ENCODE measurements at places on chromosomes 4 and X. TPM values are rescaled to one million over a fixed set of nuclear protein-coding genes. Genes with fewer than 3 reads are reported as not detected.

The TAPT1 gene
- 56.8 TPM for total RNA-seq

The AKAP17A gene
- total RNA-seq, result 53.7 TPM

The DRD5 gene
- not detected for total RNA-seq

The CLDN34 gene
- total RNA-seq, result 0.36 TPM

The CHRNA9 gene
- not detected for total RNA-seq

GRCh38 chr4:60812811-60813210, 387.3 kb upstream of the ADGRL3 start:
- H3K4me1 ChIP-seq, result peaks cover 3% of the 10 kb centered on the region
- H3K27ac ChIP-seq, result no peak overlapping the region
- no peak for DNase-seq
- H3K27me3 ChIP-seq, result no peaks in the 10 kb centered on the region
- H3K4me3 ChIP-seq, result no peak overlapping the region

DNA sequence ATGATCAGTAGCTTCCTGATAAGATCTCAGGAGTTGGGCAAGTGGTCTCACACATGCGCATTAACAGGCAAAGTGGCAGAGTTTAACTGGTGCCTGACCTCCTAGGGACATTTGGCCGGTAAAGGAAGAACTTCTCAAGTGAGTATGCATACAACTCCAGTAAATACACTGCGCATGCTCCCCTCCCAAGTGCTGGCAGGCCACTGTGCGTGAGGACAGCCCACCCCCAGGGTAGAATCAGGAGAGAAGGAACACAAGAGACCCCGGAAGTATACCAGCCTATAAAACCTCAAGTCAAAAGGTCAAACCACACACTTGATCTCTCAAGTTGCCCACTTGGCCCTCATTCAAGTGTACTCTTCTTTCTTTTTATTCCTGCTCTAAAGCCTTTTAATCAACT, 225.5 kb upstream of the ANKRD50 start:
- DNase-seq, result no peak
- peaks cover 3% of the 10 kb centered on the region for H3K4me1 ChIP-seq

GRCh38 chr4:74414149-74414809, 30.7 kb upstream of the AREG start:
- H3K36me3 ChIP-seq, result no peaks in the 10 kb centered on the region
- DNase-seq, result no peak
- H3K4me3 ChIP-seq, result no peak overlapping the region

GRCh38 chr4:700587-701264, 4.9 kb upstream of the PCGF3 start:
- H3K4me3 ChIP-seq, result no peak overlapping the region
- no peak for DNase-seq
- no peaks in the 10 kb centered on the region for H3K36me3 ChIP-seq
- no peaks in the 10 kb centered on the region for H3K4me1 ChIP-seq

DNA sequence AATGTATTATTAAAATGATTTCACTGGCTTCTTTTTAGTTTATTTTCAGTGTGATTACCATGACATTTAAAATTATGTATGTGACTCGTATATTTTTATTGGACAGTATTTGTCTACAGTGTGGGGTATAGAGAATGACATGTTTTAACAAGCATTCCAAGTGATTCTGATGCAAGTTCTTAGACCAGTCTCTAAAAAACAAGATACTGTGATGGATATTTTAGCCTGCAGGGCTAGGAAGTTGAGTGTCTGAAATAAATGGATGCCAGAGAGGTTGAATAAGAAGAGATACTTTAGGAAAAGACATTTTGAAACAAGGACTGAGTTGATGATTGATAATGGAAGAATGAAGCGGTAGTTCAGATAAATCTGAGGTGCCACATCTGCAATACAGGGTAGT, 3.5 kb upstream of the MAD2L1 start:
- peak overlapping the region; percentile 63 for H3K27ac ChIP-seq
- H3K4me3 ChIP-seq, result no peak overlapping the region
- no peaks in the 10 kb centered on the region for H3K36me3 ChIP-seq
- H3K27me3 ChIP-seq, result no peaks in the 10 kb centered on the region
- H3K4me1 ChIP-seq, result no peaks in the 10 kb centered on the region

DNA sequence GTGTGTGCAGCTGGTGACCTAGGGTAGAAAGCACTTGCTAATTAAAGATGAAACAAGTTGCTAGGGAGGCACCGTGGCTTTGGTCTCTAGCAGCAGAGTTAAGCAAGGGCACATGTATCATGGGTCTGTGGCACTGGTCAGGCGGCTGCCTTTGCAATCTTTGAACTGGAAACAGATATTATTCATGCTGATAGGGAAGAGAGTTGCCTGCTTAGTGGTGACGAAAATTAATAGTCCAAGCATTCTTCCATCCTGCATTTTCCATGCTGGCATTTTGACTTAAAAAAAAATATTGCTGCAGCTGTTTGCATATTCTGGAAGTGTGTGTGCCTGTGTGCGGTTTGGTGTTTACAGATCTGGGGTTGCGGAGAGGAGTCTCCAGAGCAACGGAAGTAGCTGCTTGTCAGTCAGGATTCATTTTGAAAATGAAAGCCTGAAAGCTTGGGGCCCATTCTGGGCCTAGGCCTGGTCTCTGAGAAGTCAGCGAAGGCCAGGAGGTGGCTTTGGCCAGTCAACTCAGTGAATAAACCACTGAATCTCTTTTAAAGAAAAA, 2.3 kb upstream of the SOWAHD start:
- H3K27ac ChIP-seq, result no peak overlapping the region
- H3K4me3 ChIP-seq, result no peak overlapping the region
- no peak for DNase-seq
- no peaks in the 10 kb centered on the region for H3K4me1 ChIP-seq

DNA sequence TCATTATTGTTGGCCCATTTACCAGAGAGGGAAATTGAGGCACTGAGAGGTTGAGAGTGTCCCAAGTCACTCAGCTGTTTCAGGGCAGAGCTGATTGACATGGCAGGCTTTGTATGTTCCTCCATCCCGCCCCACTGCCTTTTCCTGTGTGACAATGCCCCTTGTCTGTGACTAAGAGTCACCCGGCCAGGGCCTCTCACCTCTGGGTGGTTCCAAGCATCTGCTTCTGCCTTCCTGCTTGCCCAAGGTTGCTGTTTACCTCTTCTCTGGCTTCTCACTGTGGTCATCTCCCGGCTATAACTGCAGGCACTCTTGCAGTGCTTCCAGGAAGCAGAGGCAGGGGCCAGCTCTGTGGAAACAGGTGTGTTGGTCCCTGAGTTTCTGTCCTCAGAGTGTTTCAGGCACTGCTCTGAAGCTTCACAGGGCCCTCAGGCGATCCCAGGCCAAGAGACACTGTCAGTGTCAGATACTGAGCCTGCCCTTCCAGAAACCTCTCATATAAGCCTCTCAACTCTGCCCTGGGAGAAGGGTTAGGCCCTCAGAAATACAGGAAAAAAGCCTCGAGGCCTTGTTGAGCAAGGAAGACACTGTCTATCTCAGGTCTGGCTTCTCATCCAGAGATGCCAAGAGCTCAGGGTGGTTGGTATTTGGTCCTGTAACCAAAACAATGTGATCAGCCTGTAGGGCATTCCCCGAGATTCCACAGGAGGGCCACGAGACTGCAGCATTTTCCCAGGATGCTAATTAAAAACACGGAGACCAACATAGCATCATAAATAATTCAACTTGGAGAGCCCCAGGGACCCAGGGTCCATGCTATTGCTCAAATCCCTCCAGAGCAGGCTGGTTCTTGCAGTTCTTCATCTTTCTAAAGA, 42.0 kb upstream of the PROM1 start:
- no peak overlapping the region for H3K27ac ChIP-seq
- no peaks in the 10 kb centered on the region for H3K36me3 ChIP-seq
- no peaks in the 10 kb centered on the region for H3K4me1 ChIP-seq
- H3K27me3 ChIP-seq, result no peaks in the 10 kb centered on the region
- DNase-seq, result no peak

Data from aorta (tissue), 5 donors.